ENCODE measurements at places on chromosomes 2 and 18. TPM values are rescaled to one million over a fixed set of nuclear protein-coding genes. Genes with fewer than 3 reads are reported as not detected.

CCDC148 gene
- polyA plus RNA-seq = 0.22 TPM

NLRC4 gene
- polyA plus RNA-seq = not detected

LIMS4 gene
- 2.3 TPM for polyA plus RNA-seq

SLC23A3 gene
- 0.53 TPM for polyA plus RNA-seq

CLASP1 gene
- polyA plus RNA-seq = 12.8 TPM

NDUFAF7 gene
- polyA plus RNA-seq = 17.1 TPM

NOSTRIN gene
- not detected for polyA plus RNA-seq

SLC4A3 gene
- 3.3 TPM for polyA plus RNA-seq

MYCN gene
- polyA plus RNA-seq = not detected

DUSP19 gene
- polyA plus RNA-seq = 2.3 TPM

FAM117B gene
- 2.0 TPM for polyA plus RNA-seq

CROCC2 gene
- not detected for polyA plus RNA-seq

HOXD9 gene
- polyA plus RNA-seq = not detected

FRZB gene
- 2.5 TPM for polyA plus RNA-seq

ALKAL2 gene
- polyA plus RNA-seq = 0.14 TPM

CREG2 gene
- not detected for polyA plus RNA-seq

UGT1A5 gene
- not detected for polyA plus RNA-seq

RGPD5 gene
- polyA plus RNA-seq = 8.3 TPM

TCF7L1 gene
- polyA plus RNA-seq = 3.5 TPM

SIX2 gene
- polyA plus RNA-seq = not detected

WIPF1 gene
- polyA plus RNA-seq = 10.7 TPM

HAAO gene
- 4.2 TPM for polyA plus RNA-seq

DHRS9 gene
- polyA plus RNA-seq = not detected

CNDP1 gene
- polyA plus RNA-seq = not detected

RNF181 gene
- 351 TPM for polyA plus RNA-seq

C2orf92 gene
- polyA plus RNA-seq = 1.3 TPM

DAW1 gene
- 0.12 TPM for polyA plus RNA-seq

ASB18 gene
- polyA plus RNA-seq = not detected

SERPINB13 gene
- not detected for polyA plus RNA-seq

DPP4 gene
- polyA plus RNA-seq = 61.0 TPM

TAF4B gene
- polyA plus RNA-seq = 0.40 TPM

PLGLB1 gene
- 0.56 TPM for polyA plus RNA-seq

NEB gene
- polyA plus RNA-seq = 0.14 TPM

HOXD13 gene
- polyA plus RNA-seq = not detected

CFAP221 gene
- polyA plus RNA-seq = not detected

D2HGDH gene
- 7.3 TPM for polyA plus RNA-seq

LINC00305 gene
- polyA plus RNA-seq = not detected

TEKT4 gene
- polyA plus RNA-seq = not detected

SULT6B1 gene
- not detected for polyA plus RNA-seq

FAM161A gene
- 1.6 TPM for polyA plus RNA-seq

CXCR1 gene
- not detected for polyA plus RNA-seq

DOK1 gene
- polyA plus RNA-seq = 24.4 TPM

KCNG3 gene
- polyA plus RNA-seq = not detected

TGFA gene
- not detected for polyA plus RNA-seq

MBOAT2 gene
- polyA plus RNA-seq = 59.2 TPM

NFATC1 gene
- 0.73 TPM for polyA plus RNA-seq

Measured in AG04450 (cell line).